Chondrocyte (in vitro differentiated cells): ENCODE measurements at places on chromosomes 13 and 19. TPM values are rescaled to one million over a fixed set of nuclear protein-coding genes. Genes with fewer than 3 reads are reported as not detected.

Gene WDR88
- not detected in 3 replicates for total RNA-seq

Gene AMH
- 10.2 to 18.8 TPM (median 10.8 TPM) in 3 replicates for total RNA-seq

Gene TLE6
- total RNA-seq: 0.36 to 1.1 TPM (median 0.55 TPM) in 3 replicates

Gene IGFL2
- 0.55 to 1.3 TPM (median 0.64 TPM) in 3 replicates for total RNA-seq

DNA sequence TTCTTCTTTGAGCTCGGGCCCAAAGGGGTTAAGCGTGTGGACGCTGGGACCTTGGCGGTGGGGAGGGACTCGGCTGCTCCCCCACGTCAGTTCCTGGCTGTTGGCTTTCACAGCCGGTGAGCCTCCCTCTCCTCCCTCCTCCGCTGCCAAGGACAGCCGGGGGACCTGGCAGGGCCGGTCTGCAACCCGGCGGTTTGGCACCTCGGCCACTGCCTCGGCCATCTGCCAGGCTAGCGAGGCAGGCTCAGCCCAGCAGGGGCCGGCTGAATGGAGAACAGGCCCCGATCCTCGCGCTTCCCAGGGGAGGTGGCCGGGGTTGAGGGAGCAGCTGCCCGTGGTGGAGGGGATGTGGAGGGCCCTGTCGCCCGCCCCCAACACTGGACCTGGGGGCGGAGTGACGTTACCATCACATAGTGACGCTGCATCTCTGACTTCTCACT lies 5.0 kb downstream of the TLE5 start:
- H3K36me3 ChIP-seq: peaks cover 18% of the 10 kb centered on the region
- no peak overlapping the region for H3K4me3 ChIP-seq
- peaks cover 19% of the 10 kb centered on the region for H3K4me1 ChIP-seq
- H3K27me3 ChIP-seq: no peaks in the 10 kb centered on the region
- H3K27ac ChIP-seq: no peak overlapping the region
